ENCODE measurements at places on chromosomes 16 and 17. TPM values are rescaled to one million over a fixed set of nuclear protein-coding genes. Genes with fewer than 3 reads are reported as not detected.

- no peak overlapping the region for H3K4me3 ChIP-seq
- H3K27me3 ChIP-seq, result no peaks in the 10 kb centered on the region
- no peak for DNase-seq
- H3K4me1 ChIP-seq, result no peaks in the 10 kb centered on the region
These were observed 16.0 kb upstream of the TANC2 start for GRCh38 chr17:62950067-62950466.

- no peak overlapping the region for H3K27ac ChIP-seq
- no peak overlapping the region for H3K4me3 ChIP-seq
- H3K36me3 ChIP-seq, result no peaks in the 10 kb centered on the region
- H3K4me1 ChIP-seq, result peaks cover 6% of the 10 kb centered on the region
- no peak for DNase-seq
These were observed 1.5 kb upstream of the GFAP start for GRCh38 chr17:44916781-44917241.

GRCh38 chr16:46658925-46659324 lies 30.1 kb downstream of the VPS35 start:
- no peaks in the 10 kb centered on the region for H3K27me3 ChIP-seq
- H3K4me3 ChIP-seq, result no peak overlapping the region
- no peaks in the 10 kb centered on the region for H3K4me1 ChIP-seq
- H3K36me3 ChIP-seq, result peaks cover 35% of the 10 kb centered on the region

GRCh38 chr17:27596566-27597187 lies 34.3 kb upstream of the LGALS9 start:
- H3K27ac ChIP-seq, result no peak overlapping the region
- no peaks in the 10 kb centered on the region for H3K4me1 ChIP-seq
- no peaks in the 10 kb centered on the region for H3K27me3 ChIP-seq
- no peak overlapping the region for H3K4me3 ChIP-seq
- no peaks in the 10 kb centered on the region for H3K36me3 ChIP-seq

DNA sequence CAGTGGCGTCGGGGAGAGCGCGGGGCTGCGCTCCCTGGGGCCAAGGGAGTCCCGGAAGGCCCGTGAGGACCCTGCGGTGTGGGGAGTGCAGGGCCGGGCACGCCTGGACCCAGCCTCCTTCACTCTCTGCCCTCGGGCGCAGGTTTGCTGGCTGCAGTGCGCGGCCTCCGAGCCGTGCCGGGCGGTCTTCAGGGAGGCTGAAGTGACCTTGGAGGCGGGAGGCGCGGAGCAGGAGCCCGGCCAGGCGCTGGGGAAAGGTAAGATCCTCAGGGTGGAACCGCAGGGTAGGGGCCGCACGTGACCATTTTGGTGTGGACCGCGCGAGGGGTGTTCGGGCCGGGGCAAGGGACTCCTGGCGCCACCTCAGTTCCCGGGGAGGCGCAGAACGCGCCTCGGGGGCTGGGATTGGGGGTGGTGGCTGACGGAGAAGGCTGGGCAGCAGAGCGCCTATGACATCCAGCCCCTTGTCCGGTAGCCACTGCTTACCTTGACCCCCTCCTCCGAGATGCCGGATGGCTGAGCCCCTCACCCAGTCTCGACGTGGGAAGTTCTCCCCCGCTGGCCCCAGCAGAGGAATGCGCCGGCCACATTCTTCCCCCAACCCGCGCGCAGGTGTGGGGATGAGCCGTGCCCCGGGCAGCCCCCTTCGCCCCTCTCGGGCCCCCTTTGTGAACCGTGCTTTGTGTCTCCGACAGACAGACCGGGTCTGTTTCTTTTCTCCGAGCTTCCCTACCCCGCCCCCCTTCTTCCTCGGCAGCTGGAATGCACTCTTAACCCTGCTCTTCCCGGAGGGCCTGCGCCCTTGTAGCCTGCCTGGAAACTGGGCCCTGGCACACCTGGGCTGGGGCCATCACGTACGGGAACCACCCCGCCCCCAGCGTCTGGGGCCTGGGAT lies 631 bp downstream of the CDH3 start:
- peak overlapping the region; percentile 91 for H3K4me3 ChIP-seq
- H3K27me3 ChIP-seq, result peaks cover 11% of the 10 kb centered on the region
- peaks cover 11% of the 10 kb centered on the region for H3K36me3 ChIP-seq
- H3K27ac ChIP-seq, result peak overlapping the region; percentile 46
- peaks cover 9% of the 10 kb centered on the region for H3K4me1 ChIP-seq

DNA sequence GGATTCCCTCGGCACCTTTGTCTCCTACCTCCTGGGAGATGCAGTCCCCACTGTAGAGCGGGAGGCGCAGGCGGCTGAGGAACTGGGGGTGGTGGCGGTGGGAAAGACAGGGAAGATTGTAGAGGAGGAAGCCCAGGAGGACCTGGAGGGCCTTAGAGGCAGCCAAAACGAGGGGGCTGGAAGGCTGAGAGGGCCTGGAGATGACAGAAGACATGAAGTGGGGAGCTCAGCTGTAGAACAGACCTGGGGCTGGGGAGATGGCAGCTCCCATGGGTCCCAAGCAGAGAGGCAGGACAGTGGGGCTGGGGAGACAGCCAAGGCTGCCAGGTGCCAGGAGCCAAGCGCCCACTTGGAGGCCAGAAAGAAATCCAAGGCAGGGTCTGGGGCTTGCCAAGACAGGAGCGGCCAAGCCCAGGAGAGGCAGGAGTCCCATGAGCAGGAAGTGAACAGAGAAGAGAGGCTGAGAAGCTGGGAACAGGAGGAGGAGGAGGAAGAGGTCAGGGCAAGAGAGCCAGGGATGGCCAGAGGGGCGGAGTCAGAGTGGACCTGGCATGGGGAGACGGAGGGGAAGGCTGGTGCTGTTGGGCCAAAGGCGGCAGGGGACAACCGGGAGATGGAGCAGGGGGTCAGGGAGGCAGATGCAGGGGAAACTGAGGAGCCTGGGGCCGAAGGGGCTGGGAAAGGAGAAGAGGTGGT lies 803 bp downstream of the APOBR start:
- no peaks in the 10 kb centered on the region for H3K36me3 ChIP-seq
- H3K27me3 ChIP-seq, result no peaks in the 10 kb centered on the region
- no peak for DNase-seq
- H3K4me1 ChIP-seq, result no peaks in the 10 kb centered on the region
- H3K27ac ChIP-seq, result no peak overlapping the region

DNA sequence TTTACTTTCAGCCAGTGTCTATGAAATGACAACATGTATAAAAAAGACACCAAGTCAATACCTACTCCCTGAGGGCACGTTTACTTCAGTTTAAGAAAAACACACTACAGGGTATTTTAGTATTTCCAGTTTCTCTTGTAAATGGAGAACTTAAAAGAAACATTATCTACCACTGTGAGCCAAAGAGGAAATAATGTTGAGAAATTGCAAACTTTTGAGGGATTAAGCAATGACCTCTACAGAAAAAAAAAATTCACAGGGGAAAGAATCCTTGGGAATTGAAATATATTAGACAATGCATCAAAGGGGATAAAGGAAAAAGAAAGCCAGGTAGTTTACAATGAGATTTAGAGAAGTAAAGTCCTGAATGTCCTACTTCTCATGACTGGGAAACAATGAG lies 126.0 kb downstream of the KCNJ2 start:
- no peaks in the 10 kb centered on the region for H3K4me1 ChIP-seq
- no peaks in the 10 kb centered on the region for H3K36me3 ChIP-seq
- H3K27ac ChIP-seq, result no peak overlapping the region
- no peak overlapping the region for H3K4me3 ChIP-seq

GRCh38 chr17:9148905-9149525 lies 127.7 kb downstream of the NTN1 start:
- H3K4me3 ChIP-seq, result no peak overlapping the region
- H3K36me3 ChIP-seq, result no peaks in the 10 kb centered on the region
- H3K27ac ChIP-seq, result no peak overlapping the region
- no peak for DNase-seq
- H3K27me3 ChIP-seq, result no peaks in the 10 kb centered on the region
- H3K4me1 ChIP-seq, result no peaks in the 10 kb centered on the region

DNA sequence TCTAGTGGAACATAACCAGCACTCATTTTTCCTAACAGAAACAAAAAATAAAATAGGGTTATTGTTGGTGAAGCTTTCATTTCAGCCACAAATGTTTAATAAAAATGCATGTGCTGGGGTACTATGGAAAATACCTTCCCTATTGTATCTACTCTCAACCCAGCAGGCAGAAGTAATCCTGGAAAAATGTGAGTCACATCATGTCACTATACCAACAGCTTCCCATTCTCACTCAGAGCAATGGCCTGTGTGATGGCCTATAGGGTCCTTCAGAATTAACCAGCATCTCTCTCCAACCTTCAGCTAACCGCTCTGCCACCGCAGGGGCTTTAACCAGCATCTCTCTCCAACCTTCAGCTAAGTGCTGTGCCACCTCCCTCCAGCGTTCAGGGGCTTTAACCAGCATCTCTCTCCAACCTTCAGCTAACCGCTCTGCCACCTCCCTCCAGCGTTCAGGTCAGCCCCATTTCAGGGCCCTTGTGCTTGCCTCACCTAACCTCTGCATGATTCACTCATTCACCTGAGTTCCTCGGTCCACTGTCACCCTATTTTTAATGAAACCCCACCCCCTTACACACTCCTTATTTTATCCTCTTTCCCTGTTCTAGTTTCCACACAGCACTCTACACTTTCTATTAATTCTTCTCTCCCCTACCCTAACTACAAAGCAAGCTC lies 34.0 kb downstream of the UBE2G1 start:
- no peaks in the 10 kb centered on the region for H3K27me3 ChIP-seq
- H3K4me3 ChIP-seq, result no peak overlapping the region
- no peaks in the 10 kb centered on the region for H3K36me3 ChIP-seq
- peaks cover 8% of the 10 kb centered on the region for H3K4me1 ChIP-seq
- H3K27ac ChIP-seq, result no peak overlapping the region
- DNase-seq, result no peak

- no peaks in the 10 kb centered on the region for H3K36me3 ChIP-seq
- H3K4me3 ChIP-seq, result no peak overlapping the region
- H3K27me3 ChIP-seq, result no peaks in the 10 kb centered on the region
- H3K4me1 ChIP-seq, result no peaks in the 10 kb centered on the region
- DNase-seq, result peak; percentile 97
These were observed 21.7 kb downstream of the SLC25A10 start for GRCh38 chr17:81733507-81734404.

GRCh38 chr16:75111514-75111940 lies 5.1 kb downstream of the LDHD start:
- H3K4me1 ChIP-seq, result peaks cover 31% of the 10 kb centered on the region
- H3K36me3 ChIP-seq, result no peaks in the 10 kb centered on the region
- no peak overlapping the region for H3K4me3 ChIP-seq
- DNase-seq, result no peak
- H3K27me3 ChIP-seq, result no peaks in the 10 kb centered on the region

DNA sequence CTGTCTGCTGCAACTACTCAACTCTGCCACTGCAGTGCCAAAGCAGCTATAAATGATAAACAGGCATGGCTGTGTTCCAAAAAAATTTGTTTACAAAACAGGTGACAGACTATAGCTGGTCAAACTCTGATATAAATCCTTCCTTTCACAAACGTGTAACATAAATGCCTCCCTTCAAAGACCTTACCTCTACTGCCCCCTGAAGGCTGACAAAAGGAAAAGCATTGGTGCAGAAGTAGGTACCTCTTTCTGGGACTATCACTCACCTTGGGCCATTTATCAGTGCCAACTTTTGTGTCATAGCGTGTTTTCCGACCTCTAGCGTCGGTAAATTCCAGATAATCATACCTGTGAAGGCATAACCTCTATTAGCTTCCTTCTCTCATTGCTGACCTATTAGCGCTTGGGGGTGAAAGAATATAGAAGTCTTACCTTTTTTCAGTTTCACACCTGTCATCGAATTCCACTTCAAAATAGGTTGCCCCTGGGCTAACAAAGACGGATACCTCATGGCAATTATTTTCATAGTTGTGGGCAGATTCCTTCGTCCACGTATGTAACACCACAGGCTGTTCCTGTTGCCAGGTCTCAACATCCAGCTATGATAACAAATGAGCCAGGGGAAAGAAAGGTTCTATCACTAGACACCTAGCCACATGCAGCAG lies 67.9 kb downstream of the ZZEF1 start:
- no peak overlapping the region for H3K27ac ChIP-seq
- H3K36me3 ChIP-seq, result peaks cover 9% of the 10 kb centered on the region
- no peak for DNase-seq
- H3K4me1 ChIP-seq, result no peaks in the 10 kb centered on the region
- no peaks in the 10 kb centered on the region for H3K27me3 ChIP-seq

DNA sequence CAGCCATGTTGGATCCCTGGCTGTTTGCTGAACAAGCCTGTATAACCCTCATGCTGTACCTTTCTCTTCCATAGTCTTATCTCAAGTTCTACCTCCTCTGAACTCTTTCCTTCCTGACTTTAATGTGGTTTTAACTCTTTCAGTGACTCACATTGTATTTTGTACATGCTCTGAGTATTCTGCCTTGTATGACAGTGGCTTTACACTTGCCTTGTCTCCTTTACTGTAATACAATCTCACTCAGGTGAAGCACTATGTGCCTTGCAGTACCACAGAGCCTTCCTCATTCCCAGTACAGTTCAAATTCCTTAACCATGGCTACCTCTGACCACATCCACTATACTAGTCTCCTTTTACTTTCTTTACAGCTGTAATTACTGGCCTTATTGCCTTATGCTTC lies 14.1 kb downstream of the PSMD11 start:
- H3K4me3 ChIP-seq, result no peak overlapping the region
- no peaks in the 10 kb centered on the region for H3K27me3 ChIP-seq
- H3K36me3 ChIP-seq, result peaks cover 33% of the 10 kb centered on the region
- H3K27ac ChIP-seq, result no peak overlapping the region
- no peak for DNase-seq
- H3K4me1 ChIP-seq, result no peaks in the 10 kb centered on the region

DNA sequence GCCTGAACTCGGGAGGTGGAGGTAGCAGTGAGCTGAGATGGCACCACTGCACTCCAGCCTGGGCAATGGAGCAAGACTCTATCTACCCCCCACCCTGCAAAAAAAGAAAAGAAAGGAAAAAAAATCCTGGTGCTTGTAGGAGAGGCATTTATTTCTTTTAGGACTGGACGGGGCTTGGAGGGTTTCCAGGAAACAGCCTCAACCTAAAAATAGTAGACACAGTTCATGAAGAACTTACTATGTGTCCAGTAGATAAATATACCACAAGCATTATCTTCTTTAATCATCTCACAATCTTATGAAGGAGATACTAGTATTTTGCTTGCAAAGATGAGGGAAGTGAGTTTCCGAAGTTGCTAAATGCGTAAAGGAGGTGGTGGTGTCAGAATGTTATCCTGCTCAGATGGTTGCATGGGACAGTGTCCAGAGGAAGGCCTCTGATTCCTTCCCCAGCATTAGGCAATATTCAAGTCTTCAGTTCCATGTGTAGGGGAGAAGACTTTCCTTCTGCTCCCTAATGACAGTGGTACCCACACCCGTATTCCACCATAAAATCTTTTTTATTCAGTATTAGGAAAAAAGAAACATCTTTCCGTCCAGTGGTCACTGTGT lies 263.2 kb downstream of the WWOX start:
- H3K4me3 ChIP-seq, result no peak overlapping the region
- H3K27ac ChIP-seq, result no peak overlapping the region

- no peak for DNase-seq
- H3K4me1 ChIP-seq, result peaks cover 41% of the 10 kb centered on the region
- H3K27me3 ChIP-seq, result peaks cover 5% of the 10 kb centered on the region
These were observed 20.5 kb downstream of the SRCIN1 start for GRCh38 chr17:38585056-38585917.

SMIM22 gene
- total RNA-seq, result not detected

USP6 gene
- total RNA-seq, result 0.25 TPM

RHBDL3 gene
- 11.8 TPM for total RNA-seq

KCNJ16 gene
- not detected for total RNA-seq

CLEC18C gene
- total RNA-seq, result 0.50 TPM

TCF25 gene
- total RNA-seq, result 102 TPM

NR1D1 gene
- total RNA-seq, result 4.6 TPM

NOL3 gene
- 1.6 TPM for total RNA-seq

TTLL6 gene
- 2.6 TPM for total RNA-seq

SERPINF2 gene
- 1.6 TPM for total RNA-seq

KCNJ12 gene
- total RNA-seq, result 1.5 TPM

CLN3 gene
- total RNA-seq, result 22.9 TPM

KRT32 gene
- total RNA-seq, result not detected

RAB11FIP3 gene
- 32.4 TPM for total RNA-seq

TAF1C gene
- 63.8 TPM for total RNA-seq

Data from H1 (cell line).